ENCODE measurements at places on chromosomes 3 and 15.

DNA sequence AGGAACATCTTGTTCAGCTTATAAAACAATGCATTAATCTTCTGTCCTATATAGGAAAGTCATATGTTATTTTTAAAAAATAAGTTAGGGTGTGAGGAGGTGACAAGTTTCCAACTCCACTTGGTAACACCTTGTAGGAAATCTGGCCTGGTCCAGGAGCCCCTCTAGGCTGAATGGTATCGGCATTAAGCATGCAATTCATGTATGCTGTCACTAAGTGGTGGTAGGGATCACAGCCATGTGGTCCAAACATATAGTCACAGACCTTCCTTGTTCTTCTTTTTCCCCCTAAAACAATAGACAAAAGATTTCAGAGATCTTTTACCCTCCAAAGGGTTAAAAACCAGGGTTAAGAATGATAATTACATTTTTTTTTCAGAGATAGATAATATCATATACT is 4.2 kb upstream of the APBA2 start:
- no peak for DNase-seq

GRCh38 chr15:68424754-68425390 is 7.1 kb downstream of the ITGA11 start:
- DNase-seq, result peak; percentile 2

DNA sequence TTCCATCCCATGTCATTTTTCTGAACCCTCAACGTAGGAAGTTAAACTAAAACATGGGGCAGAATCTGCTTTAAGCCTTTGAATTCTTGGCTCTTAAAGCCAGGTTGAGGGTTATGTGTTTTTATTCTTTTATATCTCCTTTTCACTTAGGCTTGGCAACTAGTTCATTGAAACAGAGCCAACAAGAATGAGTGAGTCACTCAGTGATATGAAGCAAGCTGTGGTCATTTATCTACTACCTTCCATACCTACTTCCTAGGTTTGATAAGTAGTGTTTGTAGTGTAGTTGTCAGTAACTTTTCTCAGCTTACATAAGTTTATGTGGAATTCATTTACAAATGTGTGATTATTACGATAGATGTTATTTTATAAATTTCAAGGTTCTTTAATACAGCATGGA is 67.4 kb downstream of the SNRPN start:
- no peak for DNase-seq

DNA sequence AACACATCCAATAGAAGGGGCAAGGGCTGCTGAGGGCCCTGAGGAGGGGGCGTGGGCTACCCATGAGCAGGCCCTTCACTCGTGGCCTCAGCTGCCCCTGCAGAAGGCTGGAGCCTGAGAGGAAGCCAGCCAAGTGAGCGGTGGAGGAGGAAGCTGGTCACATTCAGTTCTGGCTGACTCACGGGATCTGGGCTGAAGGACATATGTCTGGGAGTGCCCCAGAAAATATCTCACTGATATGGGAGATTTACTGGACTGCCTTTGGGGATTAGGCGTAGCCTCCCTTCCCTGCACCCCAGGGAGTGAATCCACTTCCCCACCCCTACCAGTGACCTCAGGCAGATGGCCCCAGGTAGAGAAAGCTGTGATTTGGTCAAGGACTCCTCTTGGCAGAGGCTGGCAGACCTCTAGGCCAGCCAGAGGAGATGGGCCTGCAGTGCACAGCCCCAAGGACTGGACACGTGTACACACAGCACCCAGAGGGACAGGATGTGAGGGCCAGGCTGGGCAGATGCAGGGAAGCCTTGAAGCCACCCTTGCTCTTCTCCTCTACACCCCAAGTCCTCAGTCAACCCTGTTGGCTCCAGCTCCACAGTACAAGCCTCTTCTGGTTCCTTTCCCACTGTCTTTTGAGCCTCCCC is 14.2 kb upstream of the ANKDD1A start:
- DNase-seq, result no peak
